ENCODE measurements at places on chromosomes 2 and 18.
A peak's percentile ranks its signal among the peaks of the same experiment; 100 is the strongest.

GRCh38 chr2:191699341-191699945 lies 21.5 kb downstream of the NABP1 start:
- no peak for DNase-seq

DNA sequence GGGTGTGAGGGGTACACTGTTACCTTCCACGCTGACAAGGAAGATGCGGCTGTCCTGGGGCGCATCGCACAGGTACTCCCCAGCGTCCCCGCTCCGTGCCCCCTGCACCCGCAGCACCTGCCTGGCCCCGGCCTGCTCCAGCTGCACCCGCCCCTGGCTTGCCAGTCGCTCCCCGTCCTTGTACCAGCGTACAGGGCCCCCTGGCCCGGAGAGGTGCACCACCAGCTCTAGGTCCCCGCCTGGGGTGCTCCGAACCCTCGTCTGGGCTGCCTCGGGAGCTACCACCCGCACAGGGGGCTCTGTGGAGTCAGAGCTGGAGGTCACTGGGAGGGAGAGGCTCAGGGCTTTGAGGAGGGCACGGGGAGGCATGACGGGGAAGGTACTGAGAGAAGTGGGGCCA lies 13.5 kb downstream of the TMEM198 start:
- DNase-seq: no peak

DNA sequence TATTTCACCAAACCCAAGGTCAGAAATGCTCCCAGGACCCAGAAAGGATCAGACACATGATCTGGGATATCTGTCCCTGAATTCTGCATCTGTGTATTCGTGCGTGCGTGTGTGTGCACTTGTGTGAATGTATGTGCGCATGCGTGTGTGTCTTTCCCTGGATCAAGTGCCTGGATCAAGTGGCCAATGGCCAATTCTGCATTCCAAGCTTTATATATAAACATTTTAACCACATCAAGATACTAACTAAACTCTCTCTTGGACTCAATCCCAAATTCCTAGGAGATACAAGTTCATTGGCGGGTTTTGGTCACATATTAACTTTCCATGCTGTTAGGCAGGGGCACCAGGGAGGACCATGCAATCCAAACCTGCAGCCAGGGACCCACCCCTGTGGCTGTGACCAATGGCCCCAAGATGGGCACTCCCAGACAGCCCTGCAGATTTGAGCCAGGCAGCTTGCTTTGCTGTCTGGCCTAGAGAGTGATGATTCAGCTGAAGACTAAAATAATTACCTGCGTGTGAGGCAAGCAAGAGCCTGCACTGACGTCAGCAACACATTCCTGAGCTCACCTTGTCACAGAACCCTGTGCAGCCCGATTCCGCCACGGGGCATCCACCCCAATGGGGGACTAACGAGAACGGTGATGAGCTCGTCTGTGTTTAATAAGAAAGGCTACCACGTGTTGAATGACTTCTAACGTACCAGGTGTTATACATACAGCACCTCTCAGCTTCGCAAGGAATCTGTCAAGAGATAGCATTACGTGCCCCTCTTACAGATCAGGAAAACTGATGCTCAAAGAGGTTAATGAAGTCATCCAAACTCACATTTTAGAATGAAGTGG lies 45.3 kb upstream of the ROCK2 start:
- DNase-seq: no peak

DNA sequence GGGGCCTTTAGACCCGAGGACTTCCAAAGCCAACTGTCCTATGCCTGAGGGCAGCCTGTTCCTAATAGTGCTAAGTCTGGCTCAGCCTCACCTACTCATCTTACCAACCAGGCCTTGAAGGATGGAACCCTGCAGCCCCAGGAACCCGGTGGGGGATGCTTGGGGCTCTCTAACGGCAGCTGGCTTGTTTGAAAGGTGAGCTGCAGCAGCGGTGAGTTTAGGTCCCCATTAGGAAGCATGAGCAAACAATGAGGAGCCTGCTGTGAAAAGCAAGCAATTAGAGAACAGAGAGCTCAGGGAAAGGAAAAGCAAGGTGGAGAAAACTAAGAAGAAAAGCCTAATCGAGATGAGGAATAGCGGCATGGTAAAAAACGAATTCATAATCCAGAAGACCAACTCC lies 39.9 kb downstream of the SP110 start:
- DNase-seq: peak; percentile 26

GRCh38 chr2:218019411-218020060 lies 16.7 kb upstream of the TNS1 start:
- DNase-seq: no peak

GRCh38 chr2:118857677-118858484 lies 10.4 kb upstream of the EN1 start:
- DNase-seq: no peak

DNA sequence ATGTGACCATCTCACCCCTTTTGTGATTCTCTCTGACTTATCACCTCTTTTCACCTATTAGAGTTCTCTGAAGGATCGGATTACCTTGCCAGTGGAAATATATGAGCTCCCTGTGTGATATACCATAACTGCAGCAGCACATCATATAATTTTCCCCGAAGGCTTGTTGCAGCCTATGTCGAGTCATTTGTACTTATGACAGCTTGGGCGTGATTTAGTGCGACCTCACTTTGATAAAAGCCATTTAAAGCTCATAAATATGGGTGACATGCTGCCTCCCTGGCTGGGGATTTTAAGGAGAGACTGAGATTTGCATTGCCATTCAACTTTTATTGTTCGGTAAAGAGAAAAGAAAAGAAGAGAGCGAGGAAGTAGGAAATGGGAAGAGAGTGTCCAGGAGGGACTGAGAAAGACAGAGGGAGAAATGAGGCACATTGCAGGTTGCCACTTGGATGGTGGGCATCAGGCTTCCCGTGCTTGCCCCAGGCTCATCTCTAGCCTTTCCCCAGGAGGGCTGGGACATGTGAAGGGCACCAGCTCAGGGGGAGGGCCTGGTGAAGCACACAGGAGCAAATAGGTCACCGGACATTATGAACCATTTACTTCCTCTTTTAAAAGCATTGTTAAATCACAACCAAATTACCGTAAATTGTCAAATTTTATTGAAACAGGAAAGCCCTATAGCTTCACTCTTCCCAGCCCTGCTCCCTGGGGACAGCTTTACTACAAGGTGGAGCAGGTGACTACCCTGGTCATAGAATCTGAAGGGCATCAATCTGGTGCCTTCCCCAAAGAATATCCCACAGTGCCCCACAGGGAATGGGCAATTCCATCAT lies 161.3 kb downstream of the SETBP1 start:
- no peak for DNase-seq

- DNase-seq: no peak
Observed at GRCh38 chr18:54939361-54939917, 19.8 kb downstream of the CCDC68 start.

DNA sequence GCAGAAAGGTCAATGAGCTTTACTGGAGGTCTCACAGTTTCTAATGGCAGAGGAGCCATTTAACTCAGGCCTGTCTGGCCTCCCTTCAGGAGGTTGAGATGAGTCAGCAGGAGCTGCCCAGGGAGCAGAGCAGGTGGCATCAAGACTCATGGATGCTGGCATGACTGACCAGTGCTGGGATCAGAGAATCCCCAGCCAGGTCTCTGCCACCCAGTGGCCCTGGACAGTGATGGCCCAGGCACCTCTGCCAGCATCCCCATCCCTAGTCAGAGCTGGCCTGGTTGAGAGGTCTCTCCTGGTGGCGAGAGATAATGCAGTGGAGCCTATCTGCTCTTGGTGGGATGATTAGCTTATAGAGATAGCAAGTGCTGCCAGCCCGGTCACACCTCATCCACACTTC lies 43.1 kb downstream of the GYPC start:
- no peak for DNase-seq

- DNase-seq: no peak
Observed at GRCh38 chr18:48562075-48562474, 23.2 kb downstream of the CTIF start.

- no peak for DNase-seq
Observed at GRCh38 chr2:60530660-60531281, 22.7 kb downstream of the BCL11A start.

DNA sequence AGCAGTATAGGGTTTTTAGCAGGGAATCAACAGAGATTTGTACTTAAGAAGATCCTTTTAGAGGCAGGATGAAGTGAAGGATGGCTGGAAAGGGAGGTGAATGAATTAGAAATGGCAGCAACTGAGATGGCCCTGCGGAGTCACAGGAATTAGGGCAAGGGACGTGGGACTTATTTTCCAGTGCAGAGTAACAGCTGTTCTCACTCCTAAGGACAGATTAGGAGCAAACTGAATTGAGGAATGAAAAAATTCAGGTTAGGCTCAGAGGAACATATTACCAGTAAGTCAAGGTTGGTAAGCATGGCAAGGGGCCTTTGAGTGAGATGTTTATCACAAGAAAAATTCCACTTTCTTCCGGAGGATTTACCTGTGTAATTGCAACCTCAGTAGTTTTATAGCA lies 34.4 kb downstream of the COL4A3 start:
- DNase-seq: no peak

GRCh38 chr2:222608081-222608480 lies 47.8 kb downstream of the FARSB start:
- no peak for DNase-seq

GRCh38 chr2:3214806-3215404 lies 162.7 kb downstream of the EIPR1 start:
- DNase-seq: no peak

GRCh38 chr18:70333757-70334156 lies 44.9 kb downstream of the SOCS6 start:
- no peak for DNase-seq

- DNase-seq: no peak
Observed at GRCh38 chr2:169303579-169304305, 58.6 kb downstream of the LRP2 start.

- DNase-seq: no peak
Observed at GRCh38 chr2:8049176-8049575, 632.7 kb upstream of the ID2 start.

GRCh38 chr2:103008586-103008985 lies 246.8 kb downstream of the TMEM182 start:
- peak; percentile 26 for DNase-seq

GRCh38 chr2:224909885-224910573 lies 132.2 kb downstream of the DOCK10 start:
- DNase-seq: peak; percentile 46

- no peak for DNase-seq
Observed at GRCh38 chr2:59677158-59677557, 876.3 kb downstream of the BCL11A start.

- DNase-seq: no peak
Observed at GRCh38 chr2:230715201-230715600, 2.6 kb downstream of the CAB39 start.
